Endothelial cell (in vitro differentiated cells): ENCODE measurements at places on chromosomes 6 and 20. TPM values are rescaled to one million over a fixed set of nuclear protein-coding genes. Genes with fewer than 3 reads are reported as not detected.

DNA sequence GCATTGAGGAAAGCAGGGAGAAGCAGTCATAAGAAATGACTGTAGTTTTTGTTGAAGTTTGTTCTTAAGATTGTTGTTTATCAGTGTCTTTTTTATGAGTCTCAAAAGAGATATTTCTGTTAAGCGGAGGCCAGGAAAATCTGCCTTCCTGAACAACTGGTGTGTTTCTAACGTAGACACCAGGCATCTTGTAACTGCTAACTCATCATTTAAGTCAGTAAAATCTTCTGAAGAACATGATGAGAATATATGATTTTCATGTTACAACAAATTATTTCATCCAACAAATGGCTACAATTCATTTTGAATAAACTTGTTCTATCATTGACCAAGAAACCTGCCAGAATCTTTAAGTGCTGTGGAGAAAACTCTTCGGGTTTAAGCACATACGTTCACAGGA lies 84.0 kb downstream of the RPS12 start:
- no peak overlapping the region for H3K4me3 ChIP-seq
- no peak overlapping the region for H3K27ac ChIP-seq
- no peaks in the 10 kb centered on the region for H3K36me3 ChIP-seq
- no peak for DNase-seq
- H3K4me1 ChIP-seq = no peaks in the 10 kb centered on the region
- H3K27me3 ChIP-seq = no peaks in the 10 kb centered on the region

GRCh38 chr6:70415247-70415646 lies 1.9 kb downstream of the FAM135A start:
- H3K27me3 ChIP-seq = peaks cover 8% of the 10 kb centered on the region
- DNase-seq = no peak
- no peak overlapping the region for H3K27ac ChIP-seq

DNA sequence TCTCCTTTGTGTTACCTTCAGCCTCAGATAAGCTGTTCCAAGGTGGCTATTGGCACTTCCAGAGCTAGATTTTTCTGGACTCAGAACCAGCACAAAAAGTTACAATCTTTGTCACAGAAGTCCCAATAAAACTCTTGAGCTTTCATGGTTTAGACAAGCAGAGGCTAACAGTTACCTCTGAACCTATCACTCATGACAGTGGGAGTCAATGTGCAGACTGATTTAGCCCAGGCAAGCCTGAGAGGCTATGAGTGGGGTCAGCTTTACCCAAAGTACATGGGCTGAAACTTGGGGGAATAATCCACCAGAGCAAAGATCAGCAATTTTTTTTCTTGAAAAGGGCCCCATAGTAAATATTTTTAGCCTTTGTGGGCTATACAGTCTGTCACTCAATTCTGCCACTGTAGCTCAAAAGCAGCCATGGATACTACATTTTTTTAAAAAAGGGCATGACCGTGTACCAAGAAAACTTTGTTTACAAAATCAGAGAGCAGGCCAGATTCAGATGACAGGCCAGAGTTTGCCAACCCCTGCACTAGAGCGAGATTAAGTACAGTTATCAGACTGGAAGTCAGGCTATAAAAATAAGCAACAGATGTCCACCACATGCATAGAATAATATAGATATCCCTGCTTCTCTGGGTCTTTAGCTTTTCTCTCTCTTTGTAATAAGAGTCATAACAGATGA lies 20.0 kb downstream of the CCN2 start:
- no peaks in the 10 kb centered on the region for H3K27me3 ChIP-seq
- no peaks in the 10 kb centered on the region for H3K36me3 ChIP-seq
- no peak overlapping the region for H3K4me3 ChIP-seq
- H3K27ac ChIP-seq = no peak overlapping the region

- peaks cover 15% of the 10 kb centered on the region for H3K4me1 ChIP-seq
- H3K4me3 ChIP-seq = no peak overlapping the region
- H3K27me3 ChIP-seq = peaks cover 2% of the 10 kb centered on the region
- no peak for DNase-seq
These were observed 1.6 kb upstream of the ZSCAN12 start for GRCh38 chr6:28401172-28401571.

DNA sequence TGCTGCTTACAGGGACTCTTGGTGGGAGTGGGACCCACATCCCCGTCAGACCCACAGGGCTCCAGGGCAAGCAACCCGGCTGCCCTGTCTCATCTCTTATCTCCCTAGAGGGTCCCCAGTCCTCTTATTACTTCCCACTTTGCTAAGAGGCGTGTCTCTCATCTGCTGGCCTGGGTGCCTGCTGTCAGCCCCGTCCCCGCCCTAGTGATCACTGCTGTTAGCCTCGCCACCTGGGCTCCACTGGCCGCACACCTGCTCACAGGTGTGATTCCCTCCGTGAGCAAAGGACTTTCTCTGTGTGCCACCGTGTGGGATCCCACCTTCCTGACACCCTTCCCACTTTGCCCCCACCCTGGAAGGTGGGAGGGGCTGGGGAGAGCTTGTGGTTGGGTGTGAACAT lies 57.6 kb downstream of the TCP11 start:
- H3K27me3 ChIP-seq = peaks cover 8% of the 10 kb centered on the region
- no peak for DNase-seq
- peaks cover 21% of the 10 kb centered on the region for H3K4me1 ChIP-seq
- no peak overlapping the region for H3K27ac ChIP-seq
- H3K36me3 ChIP-seq = peaks cover 20% of the 10 kb centered on the region

- H3K4me3 ChIP-seq = no peak overlapping the region
- no peaks in the 10 kb centered on the region for H3K36me3 ChIP-seq
- H3K27me3 ChIP-seq = no peaks in the 10 kb centered on the region
- peak; percentile 50 for DNase-seq
- H3K27ac ChIP-seq = no peak overlapping the region
- no peaks in the 10 kb centered on the region for H3K4me1 ChIP-seq
These were observed 120.7 kb upstream of the ZFP64 start for GRCh38 chr20:52312132-52312729.

DNA sequence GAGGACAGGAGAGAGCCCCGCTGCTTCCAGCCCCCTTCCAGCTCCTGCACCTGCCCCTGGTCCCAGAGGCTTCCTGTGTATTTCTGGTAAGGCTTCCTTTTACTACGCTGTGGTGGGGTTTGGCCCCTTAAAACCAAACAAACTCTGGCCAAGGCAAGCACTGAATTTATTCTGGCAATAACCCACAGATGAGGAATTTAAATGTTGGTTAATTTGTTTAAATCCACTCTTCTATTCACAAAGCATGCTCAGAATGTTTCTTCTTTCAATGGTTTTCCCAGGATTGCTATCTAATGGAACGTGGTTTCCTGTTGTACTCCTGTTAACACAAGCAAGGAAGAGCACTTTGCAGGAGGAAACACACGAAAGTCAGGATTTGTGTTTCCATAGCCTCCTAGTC lies 236.5 kb upstream of the FOXQ1 start:
- no peaks in the 10 kb centered on the region for H3K27me3 ChIP-seq
- DNase-seq = no peak
- no peak overlapping the region for H3K4me3 ChIP-seq

GRCh38 chr6:35486005-35486925 lies 10.6 kb downstream of the TEAD3 start:
- H3K27me3 ChIP-seq = peaks cover 11% of the 10 kb centered on the region
- H3K36me3 ChIP-seq = peaks cover 3% of the 10 kb centered on the region
- H3K4me1 ChIP-seq = peaks cover 23% of the 10 kb centered on the region
- DNase-seq = no peak
- H3K27ac ChIP-seq = peak overlapping the region; percentile 32

DNA sequence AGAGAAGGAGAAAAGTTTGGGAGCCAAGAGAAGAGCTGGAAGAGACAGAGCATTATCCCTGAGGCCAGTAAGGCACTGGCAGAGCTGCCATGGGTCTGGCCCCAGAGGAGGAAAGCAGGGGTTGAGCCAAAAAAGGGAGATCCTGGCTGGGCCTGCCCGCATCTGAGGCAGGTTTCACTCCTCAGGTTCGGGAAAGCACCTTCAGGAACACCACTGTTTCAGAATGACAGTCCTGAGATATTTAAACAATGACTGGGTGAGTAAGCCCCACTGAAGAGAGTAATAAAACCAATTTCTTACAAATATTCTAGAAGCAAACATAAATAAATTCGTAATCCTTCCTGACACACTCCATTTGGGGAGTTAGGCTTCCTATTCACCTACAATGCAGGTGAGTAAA lies 152.2 kb downstream of the BACH2 start:
- H3K27ac ChIP-seq = no peak overlapping the region
- no peak for DNase-seq
- no peak overlapping the region for H3K4me3 ChIP-seq
- peaks cover 2% of the 10 kb centered on the region for H3K4me1 ChIP-seq

GRCh38 chr20:57953638-57954037 lies 243.8 kb upstream of the PMEPA1 start:
- peaks cover 7% of the 10 kb centered on the region for H3K27me3 ChIP-seq
- no peak overlapping the region for H3K27ac ChIP-seq
- peak overlapping the region; percentile 43 for H3K4me3 ChIP-seq
- no peak for DNase-seq
- peaks cover 9% of the 10 kb centered on the region for H3K36me3 ChIP-seq
- H3K4me1 ChIP-seq = peaks cover 4% of the 10 kb centered on the region

DNA sequence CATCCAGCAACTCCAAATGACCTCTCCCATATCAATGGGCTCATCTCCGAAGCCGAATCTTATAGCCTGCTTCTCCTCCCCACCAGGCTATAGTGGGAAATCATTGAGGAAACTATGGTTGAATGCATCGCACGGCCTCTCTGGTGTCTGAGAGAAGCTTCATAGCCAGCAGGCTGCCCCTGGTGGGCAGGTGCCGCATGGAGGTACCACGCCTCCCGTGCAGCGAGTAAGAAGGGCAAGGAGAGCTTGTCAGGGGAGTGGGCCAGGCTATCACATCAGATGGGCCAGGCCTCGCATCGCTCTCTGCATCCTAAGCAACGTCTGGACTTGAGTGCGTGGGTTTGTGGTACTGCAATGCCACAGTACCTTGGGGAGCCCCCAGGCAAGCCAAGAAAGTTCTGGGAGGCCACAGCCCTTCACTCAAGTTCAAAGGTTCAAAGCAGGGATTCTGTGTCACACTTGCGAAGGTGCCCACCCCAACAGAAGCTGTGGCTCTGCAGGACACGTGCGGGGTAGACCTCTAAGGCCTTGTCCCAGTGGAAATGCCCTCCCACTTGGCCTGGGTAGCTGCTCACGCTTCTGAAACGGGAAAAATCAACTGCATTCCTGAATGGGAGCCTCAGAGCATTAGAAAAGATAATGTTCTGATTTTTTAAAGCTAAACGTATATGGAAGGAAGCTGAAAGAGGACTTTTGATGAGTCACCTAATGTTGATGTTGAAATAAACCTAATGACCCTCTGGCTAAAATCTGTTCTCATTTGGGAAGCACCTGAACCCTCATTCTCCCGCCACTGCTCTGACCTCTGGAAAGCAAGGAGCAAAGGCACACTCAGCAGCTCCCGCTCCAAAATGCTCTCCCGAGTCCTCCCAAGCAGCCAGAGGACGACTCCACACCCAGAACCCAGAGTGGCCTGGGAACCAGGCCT lies 8.4 kb upstream of the IRF4 start:
- no peak overlapping the region for H3K27ac ChIP-seq
- no peak for DNase-seq
- H3K4me3 ChIP-seq = no peak overlapping the region
- peaks cover 15% of the 10 kb centered on the region for H3K27me3 ChIP-seq
- H3K36me3 ChIP-seq = peaks cover 3% of the 10 kb centered on the region
- no peaks in the 10 kb centered on the region for H3K4me1 ChIP-seq

DNA sequence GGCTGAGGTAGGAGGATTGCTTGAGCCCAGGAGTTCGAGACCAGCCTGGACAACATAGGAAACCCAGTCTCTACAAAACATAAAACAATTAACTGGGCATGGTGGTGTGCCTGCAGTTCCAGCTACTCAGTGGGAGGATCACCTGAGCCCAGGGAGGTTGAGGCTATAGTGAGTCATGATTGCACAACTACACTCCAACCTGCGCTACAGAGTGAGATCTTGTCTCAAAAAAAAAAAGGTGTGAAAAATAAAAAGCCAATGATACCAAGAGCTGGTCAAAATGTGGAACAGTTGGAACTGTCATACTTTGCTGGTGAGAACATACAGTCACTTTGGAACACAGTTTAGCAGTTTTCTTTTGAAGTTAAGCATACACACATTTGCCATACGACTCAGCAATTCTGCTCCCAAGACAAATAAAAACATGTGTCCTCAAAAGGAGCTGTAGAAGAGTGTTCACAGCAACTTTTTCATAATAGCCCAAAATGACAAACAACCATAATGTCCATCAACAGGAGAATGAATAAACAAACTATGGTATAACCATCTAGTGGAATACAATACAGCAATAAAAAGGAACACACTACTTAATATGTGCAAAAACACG lies 21.6 kb upstream of the FKBP5 start:
- H3K4me3 ChIP-seq = no peak overlapping the region
- H3K4me1 ChIP-seq = peaks cover under 1% of the 10 kb centered on the region
- H3K36me3 ChIP-seq = no peaks in the 10 kb centered on the region
- peaks cover 2% of the 10 kb centered on the region for H3K27me3 ChIP-seq
- DNase-seq = no peak

DNA sequence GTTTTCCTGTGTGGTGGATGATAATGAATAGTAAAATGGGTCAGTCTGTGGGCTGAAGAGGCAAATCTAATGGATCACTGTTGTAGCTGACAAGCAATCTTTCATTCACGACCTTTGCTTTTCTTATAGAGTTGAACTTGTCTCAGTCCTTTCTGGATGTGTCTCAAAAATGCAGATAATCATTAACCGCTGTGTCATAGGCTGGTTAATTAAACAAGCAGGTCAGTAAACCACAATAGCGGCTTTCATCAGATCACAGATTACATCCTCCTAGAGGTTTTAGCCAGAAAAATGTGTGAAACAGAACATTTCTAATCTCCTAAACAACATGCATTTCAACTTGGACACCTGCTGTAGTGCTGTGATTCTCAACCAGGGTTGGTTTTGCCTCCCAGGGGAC lies 2.5 kb upstream of the METTL24 start:
- H3K27me3 ChIP-seq = peaks cover 17% of the 10 kb centered on the region
- no peak overlapping the region for H3K4me3 ChIP-seq
- H3K27ac ChIP-seq = no peak overlapping the region
- H3K4me1 ChIP-seq = peaks cover 40% of the 10 kb centered on the region
- H3K36me3 ChIP-seq = peaks cover 4% of the 10 kb centered on the region

- peaks cover 2% of the 10 kb centered on the region for H3K27me3 ChIP-seq
- H3K36me3 ChIP-seq = peaks cover 18% of the 10 kb centered on the region
- H3K4me3 ChIP-seq = no peak overlapping the region
- no peak for DNase-seq
These were observed 24.6 kb downstream of the TBX18 start for GRCh38 chr6:84739866-84740208.

Gene CENPW
- total RNA-seq = 34.0 TPM

Gene KCNK15
- total RNA-seq = not detected

Gene HLA-DRB5
- total RNA-seq = 0.82 TPM

Gene ARHGAP40
- 0.64 TPM for total RNA-seq

Gene POLH
- 12.5 TPM for total RNA-seq

Gene C4A
- 6.1 TPM for total RNA-seq

Gene JPH2
- total RNA-seq = 0.80 TPM

Gene CENPQ
- 7.5 TPM for total RNA-seq

Gene AK9
- total RNA-seq = 3.5 TPM
